CD8-positive, alpha-beta memory T cell (primary cell): ENCODE measurements at places on chromosomes 12 and 14. TPM values are rescaled to one million over a fixed set of nuclear protein-coding genes. Genes with fewer than 3 reads are reported as not detected.

- peak; percentile 31 for DNase-seq
These were observed 75.1 kb downstream of the IRF2BPL start for GRCh38 chr14:76953311-76953945.

KRT74 gene
- total RNA-seq = not detected

- DNase-seq = peak; percentile 67
These were observed 5.8 kb downstream of the CCNB1IP1 start for GRCh38 chr14:20327005-20327869.

KERA gene
- not detected for total RNA-seq

- DNase-seq = no peak
These were observed 629.0 kb downstream of the MED13L start for GRCh38 chr12:115648463-115648862.
